Activated CD4-positive, CD25-positive, alpha-beta regulatory T cell (primary cell): ENCODE measurements at places on chromosomes 13 and 19.

DNA sequence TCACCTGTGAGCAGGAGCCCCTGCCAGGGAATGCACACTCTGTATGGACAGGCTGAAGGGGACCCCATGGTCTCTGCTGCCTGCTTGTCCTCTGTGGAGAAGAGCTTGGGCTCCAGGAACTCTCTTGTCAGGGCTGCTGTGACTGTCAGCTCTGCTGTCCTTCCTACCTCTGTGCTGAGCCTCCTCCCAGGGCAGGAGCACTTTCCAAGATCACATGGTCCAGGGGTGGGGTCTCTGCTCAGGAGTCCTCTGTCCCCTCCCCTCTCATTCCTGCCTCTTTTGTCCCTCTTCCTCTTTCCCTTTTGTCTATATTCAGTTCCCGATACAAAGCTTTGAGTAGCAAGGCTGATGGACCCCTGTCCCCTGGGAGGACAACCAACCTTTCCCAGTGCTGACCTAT is at the start of gene CEACAM7:
Gene CEACAM7, minus strand, starts transcription at position 173 of the 400 bp plus-strand sequence. Its CDS starts 105 bp downstream, at position 68.
- DNase-seq: no peak

- no peak for DNase-seq
Measured at GRCh38 chr13:75831389-75831788, 195.3 kb downstream of the LMO7 start.

DNA sequence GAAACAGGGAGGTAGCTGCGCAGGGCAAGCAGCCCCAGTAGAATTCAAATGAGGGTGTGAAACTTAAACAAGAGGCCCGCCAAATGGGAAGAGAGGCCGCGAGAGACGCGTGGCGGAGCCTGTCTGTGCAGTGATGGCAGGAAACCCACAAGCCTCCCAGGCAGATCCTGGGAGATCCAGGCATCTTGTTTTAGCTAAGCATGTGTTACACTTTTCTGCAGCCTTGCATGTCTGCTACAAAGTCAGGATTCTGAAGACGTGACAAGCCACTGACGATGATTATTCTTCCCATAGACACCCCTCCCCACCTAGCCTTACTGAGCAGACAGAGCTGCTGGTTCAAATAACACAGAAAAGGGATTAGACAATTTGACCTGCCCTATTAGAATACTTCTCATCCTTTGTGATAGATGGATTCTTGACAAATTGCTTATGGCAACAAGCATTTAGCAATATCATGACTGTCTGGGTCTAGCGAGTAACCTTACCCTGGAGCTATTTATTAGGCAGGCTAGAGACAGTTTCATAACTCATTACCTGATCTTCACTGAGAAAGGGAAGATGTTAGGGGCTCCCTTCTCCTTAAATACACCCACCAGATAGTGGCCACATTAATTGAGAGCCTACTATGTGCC is 185.2 kb upstream of the IRS2 start:
- no peak for DNase-seq

DNA sequence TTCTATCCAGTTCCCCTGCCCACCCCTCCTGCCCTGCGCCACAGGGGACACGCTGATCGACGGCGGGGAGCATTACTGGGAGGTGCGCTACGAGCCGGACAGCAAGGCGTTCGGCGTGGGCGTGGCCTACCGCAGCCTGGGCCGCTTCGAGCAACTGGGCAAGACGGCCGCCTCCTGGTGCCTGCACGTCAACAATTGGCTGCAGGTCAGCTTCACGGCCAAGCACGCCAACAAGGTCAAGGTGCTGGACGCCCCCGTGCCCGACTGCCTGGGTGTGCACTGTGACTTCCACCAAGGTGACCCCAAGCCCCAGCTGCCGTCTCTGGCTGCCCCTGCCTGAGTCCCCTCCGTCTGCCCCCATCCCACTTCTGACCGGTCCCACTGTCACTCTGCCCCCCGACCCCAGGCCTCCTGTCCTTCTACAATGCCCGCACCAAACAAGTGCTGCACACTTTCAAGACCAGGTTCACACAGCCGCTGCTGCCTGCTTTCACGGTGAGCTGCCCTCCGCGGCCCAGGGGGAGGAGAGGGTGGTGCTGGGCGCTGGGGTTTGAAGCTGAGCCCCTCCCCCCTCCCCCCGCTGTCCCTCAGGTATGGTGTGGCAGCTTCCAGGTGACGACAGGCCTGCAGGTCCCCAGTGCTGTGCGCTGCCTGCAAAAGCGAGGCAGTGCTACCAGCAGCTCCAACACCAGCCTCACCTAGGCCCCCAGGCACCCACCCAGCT is 15.5 kb downstream of the STAP2 start:
- no peak for DNase-seq
